ENCODE measurements at places on chromosomes 4 and X.

DNA sequence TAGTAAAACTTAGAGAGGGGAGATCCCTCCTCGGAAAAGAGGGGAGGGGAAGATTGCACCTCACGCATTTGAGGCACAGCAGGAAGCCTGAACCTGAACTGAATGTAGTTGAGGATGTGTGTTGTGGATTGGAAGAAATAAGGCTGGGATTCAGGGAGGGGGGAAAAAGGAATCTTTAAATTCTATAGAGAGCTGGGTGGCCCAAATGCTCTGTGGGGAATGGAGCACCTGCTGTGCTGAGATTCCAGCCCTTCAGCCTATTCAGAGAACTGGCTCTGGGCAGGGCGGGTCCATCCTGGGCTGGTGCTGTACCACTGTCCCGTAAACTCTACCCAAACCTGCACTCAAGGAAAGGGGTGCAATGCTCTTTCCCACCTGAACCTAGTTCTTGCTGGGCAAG lies 4.1 kb downstream of the FOXO4 start:
- DNase-seq = peak; percentile 68

DNA sequence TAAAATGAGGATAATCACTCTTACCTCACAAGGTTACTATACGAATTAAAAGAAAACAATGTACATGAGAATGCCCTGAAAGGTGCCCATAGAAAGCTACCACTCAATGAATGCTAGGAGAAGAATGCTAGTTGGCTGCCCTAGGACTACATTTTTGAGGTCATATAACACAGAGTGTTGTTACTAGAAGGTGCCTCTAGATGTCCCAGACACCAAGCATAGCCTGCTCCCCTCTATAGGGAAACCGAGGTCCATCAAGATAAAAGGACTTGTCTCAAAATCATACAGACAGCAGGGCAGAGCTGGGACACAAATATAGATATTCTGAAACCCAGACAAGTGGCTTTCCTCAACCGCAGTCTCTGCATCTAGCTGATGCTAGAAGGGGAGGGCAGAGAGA lies 147.0 kb upstream of the ARHGEF9 start:
- DNase-seq = no peak

- no peak for DNase-seq
These were observed 99.0 kb upstream of the TRPC3 start for GRCh38 chr4:122050841-122051240.

- no peak for DNase-seq
These were observed 121.6 kb upstream of the EPHA5 start for GRCh38 chr4:65791812-65792308.

DNA sequence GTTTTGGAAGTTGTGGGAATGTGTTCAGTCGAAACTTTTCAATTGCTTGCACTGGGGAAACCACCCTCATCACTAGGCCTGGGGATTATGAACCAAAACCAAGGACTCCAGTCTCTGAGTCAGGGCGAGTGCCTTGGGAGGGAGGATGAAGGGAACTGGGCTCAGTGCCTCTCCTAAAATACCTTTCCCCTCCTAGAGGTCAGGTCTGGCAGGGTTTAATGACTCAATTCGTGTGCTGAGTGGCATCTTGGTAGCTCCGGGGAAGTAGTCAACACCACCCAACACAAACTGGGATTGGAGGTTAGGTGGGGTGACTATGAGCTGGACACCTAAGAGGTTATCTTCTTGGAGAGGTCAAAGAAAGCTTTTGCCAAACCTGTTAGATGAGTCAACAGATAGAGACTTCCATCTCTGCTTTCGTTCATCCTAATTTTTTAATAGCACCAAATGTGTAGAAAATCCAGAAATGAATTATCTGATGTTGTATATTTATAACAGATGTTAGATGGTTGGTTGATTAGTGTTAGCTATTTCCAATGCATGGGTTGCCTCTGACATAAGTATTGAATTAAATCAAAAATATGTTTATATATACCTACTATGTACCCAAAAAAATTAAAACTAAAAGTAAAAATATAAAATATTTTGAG lies 202.8 kb downstream of the SHROOM3 start:
- DNase-seq = no peak

DNA sequence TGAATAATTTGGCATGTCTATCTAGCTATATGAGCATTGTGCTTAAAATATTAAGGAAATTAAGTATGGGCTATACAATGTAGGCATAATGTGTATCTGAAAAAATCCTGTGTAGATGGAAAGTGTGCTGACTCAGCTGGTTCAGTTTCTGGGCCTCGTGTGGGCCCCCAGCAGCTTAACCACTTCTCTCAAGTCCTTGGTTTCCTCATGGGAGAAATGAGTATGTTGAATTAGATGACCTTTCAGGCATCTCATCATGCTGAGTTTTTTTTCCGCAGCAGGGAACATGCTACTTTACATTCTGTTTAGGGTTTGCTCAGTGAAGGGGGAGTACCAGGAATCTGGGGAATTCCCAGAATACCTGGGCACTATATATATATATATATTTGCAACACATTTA lies 30.5 kb downstream of the RHOH start:
- no peak for DNase-seq

DNA sequence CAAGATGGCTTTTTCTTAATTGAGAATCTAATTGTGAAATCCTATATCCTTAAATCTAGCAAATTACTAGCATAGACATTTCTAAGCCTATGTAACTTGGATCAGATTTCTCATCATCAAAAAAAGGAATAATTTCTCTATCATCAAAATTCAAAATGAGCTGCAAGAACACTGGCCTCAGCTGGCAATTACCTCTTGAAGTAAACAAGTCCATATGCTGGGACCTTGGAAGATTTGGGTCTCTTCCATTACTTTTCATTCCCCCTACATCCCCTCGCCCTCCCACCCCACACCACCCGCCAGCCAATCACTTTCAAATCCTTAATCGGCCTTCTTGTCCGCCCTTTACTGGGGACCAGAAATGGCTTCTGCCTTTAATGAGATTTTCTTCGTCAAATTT lies 23.3 kb upstream of the MBTPS2 start:
- DNase-seq = no peak

DNA sequence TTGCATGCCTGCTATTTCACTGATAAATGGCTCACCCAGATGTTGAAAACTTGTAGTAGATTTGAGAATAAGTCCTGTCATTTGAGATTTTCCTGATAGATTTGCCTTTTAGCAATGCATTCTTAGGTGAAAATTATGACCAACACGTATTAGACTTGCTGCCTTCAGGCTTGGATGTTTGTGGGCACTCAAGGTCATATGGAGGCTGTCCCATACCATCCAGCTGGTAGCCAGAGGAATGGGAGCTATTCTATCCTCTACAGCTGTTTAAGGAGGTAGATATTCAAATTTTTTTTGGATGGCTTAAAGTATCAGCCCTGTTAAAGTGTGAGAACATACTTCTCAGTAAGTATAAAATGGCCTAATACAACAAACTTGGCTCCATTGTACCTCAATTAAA lies 34.7 kb downstream of the RTL3 start:
- no peak for DNase-seq

GRCh38 chr4:125433453-125433852 lies 118.7 kb downstream of the FAT4 start:
- no peak for DNase-seq

GRCh38 chrX:77298790-77299189 lies 148.4 kb upstream of the FGF16 start:
- DNase-seq = no peak

DNA sequence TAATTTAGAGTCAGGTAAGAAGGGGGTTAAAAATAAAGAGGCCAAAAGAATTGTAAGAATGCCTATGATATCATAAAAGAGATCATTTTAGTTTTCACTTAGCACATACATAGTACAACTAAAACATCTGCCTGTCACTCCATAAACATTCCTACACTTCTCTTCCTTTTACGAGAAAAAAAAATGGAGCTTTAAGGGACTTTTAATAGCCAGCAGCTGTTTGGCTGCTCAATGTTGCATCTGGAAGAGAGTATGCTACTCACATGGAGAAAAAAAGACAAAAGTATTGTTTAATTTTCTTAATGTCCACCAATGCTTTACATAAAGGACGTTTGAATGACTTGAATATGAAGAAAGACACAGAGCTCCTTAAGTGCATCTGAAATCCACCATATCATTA lies 48.7 kb upstream of the TNIP3 start:
- DNase-seq = no peak

- no peak for DNase-seq
These were observed 9.2 kb downstream of the GUCY1A1 start for GRCh38 chr4:155675709-155676429.

DNA sequence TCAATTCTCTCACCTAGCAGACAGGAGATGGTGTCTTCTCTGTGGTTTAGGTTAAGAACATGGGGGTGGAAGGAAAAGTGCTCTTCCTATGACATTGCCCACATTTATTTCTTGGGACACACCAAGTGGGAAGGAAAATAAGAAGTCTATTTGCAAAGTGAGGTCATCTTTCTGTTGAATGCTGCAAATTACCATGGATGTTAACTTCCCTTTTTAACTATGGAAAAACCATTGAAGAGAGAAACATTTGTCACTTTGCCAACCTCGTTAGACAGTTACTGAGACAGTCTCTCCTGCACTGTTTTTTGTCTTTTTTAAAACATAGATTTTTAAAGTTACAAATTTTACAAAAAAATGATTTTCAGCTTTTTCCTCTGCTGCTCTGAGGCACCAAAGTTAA lies 72.8 kb upstream of the BEND4 start:
- DNase-seq = no peak

DNA sequence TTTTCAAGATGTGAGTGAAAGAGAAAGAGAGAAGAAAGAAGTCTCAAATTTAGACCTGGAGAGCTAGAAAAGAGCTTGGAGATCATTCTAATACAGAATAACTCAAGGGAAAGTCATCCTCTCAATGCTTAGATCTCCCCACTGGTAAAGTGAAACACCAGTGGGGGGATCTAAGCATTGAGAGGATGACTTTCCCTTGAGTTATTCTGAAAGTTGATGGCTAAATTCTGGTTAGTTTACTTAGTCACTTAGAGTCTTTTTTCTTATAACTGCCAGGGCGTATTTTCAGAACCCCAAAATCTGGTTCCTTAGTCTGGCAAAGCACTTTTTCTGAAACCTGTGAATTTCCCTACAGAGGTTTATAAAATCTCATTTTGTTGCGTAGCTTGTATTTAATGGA lies 198.6 kb downstream of the ARHGAP24 start:
- no peak for DNase-seq

- no peak for DNase-seq
These were observed 275.8 kb upstream of the CLNK start for GRCh38 chr4:10960389-10960788.

- DNase-seq = peak; percentile 84
These were observed 69.2 kb downstream of the FBXO8 start for GRCh38 chr4:174214101-174214878.

DNA sequence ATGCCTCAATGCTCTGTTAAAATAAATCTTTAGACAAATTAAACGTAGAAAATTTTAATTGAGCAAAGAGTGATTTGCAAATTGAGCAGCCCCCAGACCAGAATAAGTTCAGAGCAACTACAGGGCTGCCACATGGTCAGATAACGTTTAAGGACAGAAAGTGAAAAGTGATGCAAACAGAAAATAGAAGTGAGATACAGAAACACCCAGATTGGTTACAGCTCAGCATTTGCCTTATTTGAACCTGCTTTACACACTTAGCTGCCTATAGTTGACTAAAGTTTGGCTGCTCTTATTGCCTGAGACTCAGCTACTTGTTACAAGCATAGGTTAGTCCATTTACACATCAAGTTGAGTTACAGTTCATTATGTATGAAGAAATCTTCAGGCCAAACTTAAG lies 1800.8 kb upstream of the PCDH10 start:
- no peak for DNase-seq

DNA sequence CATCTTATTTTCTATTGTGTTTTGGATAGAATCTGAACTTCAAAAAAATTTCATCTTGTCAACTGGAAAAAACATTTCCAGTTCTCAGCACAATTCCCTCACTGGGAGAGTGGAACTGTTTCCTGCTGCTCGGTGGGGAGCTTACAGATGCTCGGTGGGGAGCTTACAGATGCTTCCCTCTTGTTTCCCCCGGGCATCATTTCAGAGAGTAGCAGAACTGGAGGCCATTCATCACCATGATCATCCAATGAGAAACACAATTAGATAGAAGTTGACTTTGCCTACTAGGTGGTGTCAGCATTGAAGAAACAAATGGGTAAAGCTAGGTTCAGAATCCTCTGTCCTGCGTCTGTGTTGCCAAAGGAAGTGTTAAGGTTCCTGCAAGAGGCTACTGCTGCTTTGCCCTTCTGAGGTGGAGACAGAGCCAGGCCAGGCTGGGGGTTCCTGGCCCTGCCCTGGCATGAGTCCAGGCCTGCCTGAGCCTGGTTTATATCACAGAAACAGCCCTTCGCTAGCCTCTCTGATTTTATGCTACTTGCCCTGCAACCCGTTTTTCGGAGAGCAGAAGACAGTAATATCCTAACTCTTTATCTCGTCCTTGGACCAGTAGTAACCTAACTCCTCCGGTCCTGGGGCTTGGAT lies 70.6 kb downstream of the TAPT1 start:
- DNase-seq = no peak

- no peak for DNase-seq
These were observed 24.4 kb upstream of the MSL3 start for GRCh38 chrX:11733614-11734013.

DNA sequence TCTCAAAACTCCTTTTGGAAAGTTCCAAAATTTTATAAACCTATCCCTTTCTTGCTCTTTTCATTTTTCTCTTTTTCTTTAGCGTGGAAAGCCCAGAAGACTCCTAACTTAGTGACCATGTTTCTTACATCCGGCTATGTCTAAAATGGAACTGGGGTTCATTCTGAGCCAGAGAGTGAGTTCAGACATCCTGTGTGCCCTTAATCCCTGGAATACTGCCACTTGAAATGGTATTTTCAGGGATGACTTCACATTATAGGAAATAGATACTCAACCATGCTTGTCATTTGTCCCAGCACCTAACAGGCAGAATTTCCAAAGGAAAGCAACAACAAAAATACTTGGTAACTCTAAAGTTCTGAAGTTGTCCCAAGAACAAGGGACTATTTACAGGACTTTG lies 379.6 kb downstream of the ARHGAP24 start:
- no peak for DNase-seq

- no peak for DNase-seq
These were observed 57.5 kb upstream of the EGFL6 start for GRCh38 chrX:13511944-13512330.

GRCh38 chr4:141340458-141340857 lies 119.8 kb downstream of the ZNF330 start:
- no peak for DNase-seq

GRCh38 chr4:167721617-167722486 lies 370.5 kb upstream of the ANXA10 start:
- DNase-seq = no peak

DNA sequence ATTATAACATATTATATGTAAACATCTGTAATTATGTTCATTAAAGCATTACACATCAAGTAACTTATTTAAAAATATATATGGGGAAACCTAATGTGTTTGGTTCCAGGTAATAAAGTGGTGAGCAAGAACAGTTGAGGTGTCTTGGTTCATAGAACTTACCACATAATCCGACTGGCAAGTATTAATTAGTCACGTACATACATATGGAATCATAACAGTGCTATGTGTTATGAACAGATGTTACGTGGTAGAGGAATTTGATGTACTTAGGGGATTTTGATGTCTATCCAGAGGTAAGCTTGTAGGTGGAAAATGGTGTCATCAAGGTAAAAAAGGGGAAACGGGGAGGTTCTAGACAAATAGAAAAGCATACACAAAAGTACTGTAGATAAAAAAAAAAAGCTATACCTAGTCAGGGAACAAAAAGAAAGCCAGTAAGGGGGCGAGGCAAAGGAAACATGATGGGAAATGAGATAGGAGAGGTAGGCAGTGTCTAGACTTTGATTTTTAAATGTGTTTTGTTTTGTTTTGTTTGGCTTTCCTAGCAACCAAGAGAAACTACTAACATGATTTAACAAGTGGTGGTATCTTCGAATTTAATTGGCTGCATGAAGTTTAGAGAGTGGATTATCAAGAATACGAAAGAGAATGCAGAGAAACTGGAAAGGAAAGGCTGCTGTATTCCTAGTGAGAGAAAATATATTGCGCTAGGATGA lies 12.6 kb downstream of the DMD start:
- DNase-seq = no peak
